ENCODE measurements at places on chromosomes 2 and 18. TPM values are rescaled to one million over a fixed set of nuclear protein-coding genes. Genes with fewer than 3 reads are reported as not detected.

The TFCP2L1 gene
- total RNA-seq = 24.2 TPM

The TRIM54 gene
- 1.1 TPM for total RNA-seq

The SPATA3 gene
- not detected for total RNA-seq

The IL37 gene
- total RNA-seq = not detected

The PAX8 gene
- 0.60 TPM for total RNA-seq

The RUFY4 gene
- not detected for total RNA-seq

The ASXL3 gene
- total RNA-seq = not detected

The EFR3B gene
- 10.0 TPM for total RNA-seq

The KATNAL2 gene
- 2.6 TPM for total RNA-seq

The SERPINE2 gene
- 144 TPM for total RNA-seq

The PID1 gene
- 4.3 TPM for total RNA-seq

The RAB17 gene
- 0.32 TPM for total RNA-seq

The KCNG2 gene
- not detected for total RNA-seq

The ANKRD30B gene
- total RNA-seq = not detected

The MOCOS gene
- 2.7 TPM for total RNA-seq

The ALPP gene
- total RNA-seq = 20.3 TPM

The ALPG gene
- 0.71 TPM for total RNA-seq

The CXCR1 gene
- not detected for total RNA-seq

The CYP26B1 gene
- total RNA-seq = 17.1 TPM

The BOLL gene
- total RNA-seq = not detected

The SNED1 gene
- total RNA-seq = 1.4 TPM

The ITSN2 gene
- 17.8 TPM for total RNA-seq

The FIGN gene
- 3.0 TPM for total RNA-seq

The POTEI gene
- total RNA-seq = not detected

The TUBA4B gene
- 0.16 TPM for total RNA-seq

The KIDINS220 gene
- 17.1 TPM for total RNA-seq

The TRIM43B gene
- not detected for total RNA-seq

The CFAP210 gene
- 0.77 TPM for total RNA-seq

The CCDC85A gene
- 0.39 TPM for total RNA-seq

The DAPL1 gene
- total RNA-seq = not detected

The ARHGAP15 gene
- total RNA-seq = 0.14 TPM

The RNF152 gene
- 0.13 TPM for total RNA-seq

The CLEC4F gene
- not detected for total RNA-seq

The BCL2 gene
- total RNA-seq = 0.51 TPM

The TMEM200C gene
- not detected for total RNA-seq

The LDLRAD4 gene
- 2.4 TPM for total RNA-seq

The RIT2 gene
- not detected for total RNA-seq

The SKA1 gene
- total RNA-seq = 12.6 TPM

The ANKRD30BL gene
- not detected for total RNA-seq

The TMEM198 gene
- total RNA-seq = 0.80 TPM

The VIL1 gene
- total RNA-seq = 0.27 TPM

The HOXD13 gene
- 0.19 TPM for total RNA-seq

The CYP1B1 gene
- 5.1 TPM for total RNA-seq

The PLEKHH2 gene
- 3.1 TPM for total RNA-seq

The DNAJC5G gene
- total RNA-seq = not detected

The ANKZF1 gene
- total RNA-seq = 13.8 TPM

The BMP10 gene
- not detected for total RNA-seq

The TCF7L1 gene
- 11.6 TPM for total RNA-seq

The SAG gene
- total RNA-seq = not detected

The ACTG2 gene
- total RNA-seq = 0.18 TPM

The APCDD1 gene
- 0.07 TPM for total RNA-seq

The MROH2A gene
- total RNA-seq = 0.22 TPM

The MC2R gene
- total RNA-seq = not detected

The ATOH8 gene
- total RNA-seq = 16.6 TPM

The SERPINB2 gene
- 0.11 TPM for total RNA-seq

Measured in A549 treated with dexamethasone at 1 μM for 4 hours (cell line).